Foreskin keratinocyte (primary cell): ENCODE measurements at places on chromosomes 5 and 9.

DNA sequence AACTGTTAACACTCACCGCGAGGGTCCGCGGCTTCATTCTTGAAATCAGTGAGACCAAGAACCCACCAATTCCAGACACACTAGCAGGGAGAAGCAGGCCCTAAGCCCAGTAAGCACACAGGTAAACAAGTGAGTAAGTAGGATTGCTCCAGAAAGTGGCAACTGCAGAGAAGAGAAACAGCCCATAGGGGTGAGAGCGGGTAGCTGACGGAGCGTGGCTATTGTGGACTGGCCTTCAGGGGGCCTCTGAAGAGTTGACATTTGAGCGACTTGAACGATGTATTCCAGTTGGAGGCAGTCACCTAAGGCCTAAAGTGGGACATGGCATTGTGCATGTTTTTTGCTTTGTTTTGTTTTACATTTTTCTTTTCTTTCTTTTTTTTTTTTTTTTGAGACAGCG, 74.2 kb downstream of the TSPAN17 start:
- DNase-seq = no peak

DNA sequence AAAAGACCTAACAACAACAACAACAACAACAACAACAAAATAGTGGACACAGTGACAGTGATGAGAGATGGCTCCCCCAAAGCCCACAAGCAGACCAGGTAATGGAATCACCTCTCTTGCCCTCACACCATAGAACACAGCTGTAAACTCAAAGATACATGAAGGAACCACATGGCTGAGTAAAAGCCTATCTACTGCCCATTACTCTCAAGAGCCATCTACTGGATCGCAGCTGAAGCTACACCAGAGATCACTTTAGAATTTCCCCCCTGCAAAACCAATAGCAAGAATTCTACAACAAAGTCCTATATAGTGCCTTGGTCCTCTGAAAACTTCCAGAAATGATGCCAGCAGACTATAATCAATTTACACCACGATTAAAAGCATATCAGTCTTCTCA, 1537.6 kb upstream of the CDH9 start:
- DNase-seq = peak; percentile 18

DNA sequence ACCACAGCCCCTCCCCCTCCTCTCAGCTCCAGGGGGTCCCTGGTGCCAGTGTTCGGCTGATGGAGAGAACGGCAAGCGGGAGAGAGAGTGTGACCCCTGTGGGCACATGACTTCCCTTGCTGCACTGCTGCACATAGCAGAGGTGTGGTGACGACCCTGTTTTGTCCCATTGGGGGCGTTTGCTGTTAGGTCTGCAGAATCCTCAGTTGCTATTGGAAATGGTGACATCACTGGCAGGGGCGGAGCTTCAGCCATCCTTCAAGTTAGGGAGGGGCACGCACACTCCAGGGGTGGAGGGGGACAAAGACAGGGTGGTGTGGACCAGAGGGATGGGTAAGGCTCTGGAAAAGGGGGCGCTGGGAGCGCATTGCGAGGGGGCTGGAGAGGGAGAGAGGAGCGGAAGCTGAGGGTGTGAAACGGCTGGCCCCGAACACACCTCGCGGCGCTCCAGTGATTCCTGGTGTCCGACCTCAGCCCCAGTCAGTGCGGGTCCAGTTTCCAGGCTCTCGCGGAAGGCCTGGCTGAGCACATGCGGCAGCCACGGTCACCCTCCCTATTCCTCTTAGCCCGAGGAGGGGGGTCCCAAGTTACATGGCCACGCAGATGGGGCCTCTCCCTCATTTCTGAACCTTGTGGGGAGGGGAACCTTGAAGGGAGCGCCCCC, 764 bp upstream of the GRIN1 start:
- no peak for DNase-seq

GRCh38 chr5:78699552-78700153, 51.1 kb upstream of the LHFPL2 start:
- DNase-seq = peak; percentile 100

GRCh38 chr5:54404568-54404967, 50.9 kb upstream of the HSPB3 start:
- DNase-seq = peak; percentile 94

DNA sequence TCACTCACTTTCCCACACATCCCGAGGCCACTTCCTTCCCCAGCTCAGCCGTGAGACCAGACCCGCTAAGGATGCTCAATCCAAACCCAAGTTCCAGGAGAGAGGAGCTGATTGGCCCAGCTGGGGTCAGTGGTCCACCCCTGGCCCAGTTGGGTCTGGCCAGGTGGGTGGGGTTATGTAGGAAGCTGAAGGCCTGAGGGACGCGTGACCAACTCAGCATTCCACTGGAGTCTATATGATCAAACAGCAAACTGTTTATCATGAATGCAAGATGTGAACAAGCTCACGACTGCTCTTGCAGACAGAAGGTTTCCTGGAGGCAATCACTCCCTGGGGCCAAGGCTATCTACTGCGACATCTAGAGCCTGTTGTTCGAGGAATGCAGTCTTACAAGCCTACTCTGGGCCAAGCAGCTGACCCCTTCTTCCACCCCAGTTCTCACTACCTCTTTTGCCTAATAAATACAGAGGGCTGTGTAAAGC, 4.9 kb upstream of the RAPGEF1 start:
- no peak for DNase-seq

DNA sequence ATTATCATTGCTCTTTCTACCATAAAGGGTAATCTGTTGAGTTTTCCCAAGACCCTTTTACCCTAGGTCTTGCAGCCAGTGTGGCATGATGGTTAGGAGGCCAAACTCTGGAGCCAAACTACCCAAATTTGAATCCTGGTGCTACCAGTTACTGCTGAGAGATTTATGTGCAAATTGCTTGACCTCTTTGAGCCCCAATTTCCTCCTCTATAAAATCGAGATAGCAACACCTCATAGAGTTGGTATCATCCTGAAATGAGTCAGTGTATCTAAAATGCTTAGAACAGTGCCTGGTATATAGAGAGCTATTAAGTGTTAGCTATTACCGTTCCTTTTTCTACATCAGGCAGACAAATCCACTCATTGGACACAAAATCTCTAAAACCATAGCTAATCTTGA, 43.0 kb downstream of the ACTBL2 start:
- no peak for DNase-seq

DNA sequence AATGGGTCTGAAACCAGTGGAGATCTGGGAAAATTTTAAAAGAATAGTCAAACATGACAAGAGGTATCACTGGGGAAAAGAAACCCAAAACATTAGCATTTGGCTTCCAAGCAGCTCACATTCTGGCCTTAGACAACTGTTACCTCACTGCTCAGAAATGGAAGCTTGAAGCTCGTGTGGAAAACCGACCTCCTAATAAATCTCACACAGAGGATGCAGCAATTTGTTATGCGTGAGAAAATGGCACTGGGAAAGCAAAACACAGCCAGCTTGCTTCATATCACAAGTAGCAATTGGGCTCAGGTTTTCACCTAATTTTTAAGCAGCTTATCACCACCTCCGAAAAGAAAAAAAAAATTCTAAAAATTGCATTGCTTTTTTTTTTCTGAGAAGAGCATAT, 103.3 kb upstream of the TAS2R1 start:
- DNase-seq = no peak
